ENCODE measurements at places on chromosomes 5 and 9.

DNA sequence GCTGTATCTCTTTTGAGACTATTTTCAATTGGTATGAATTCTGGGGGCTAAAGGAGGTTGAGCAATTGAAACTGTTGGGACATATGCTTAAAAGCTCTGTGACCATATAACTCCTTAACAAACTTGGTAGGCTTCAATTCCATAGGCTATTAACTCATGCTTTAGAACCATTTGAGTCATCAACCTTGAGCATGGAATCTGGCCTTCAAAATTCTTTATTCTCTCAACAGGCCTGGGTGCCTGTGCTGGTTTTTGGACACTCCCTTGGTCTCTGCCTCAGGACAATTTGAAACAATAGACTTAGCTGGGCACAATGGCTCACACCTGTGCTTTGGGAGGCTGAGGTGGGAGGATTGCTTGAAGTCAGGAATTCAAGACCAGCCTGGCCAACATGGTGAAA, 61.4 kb upstream of the EPB41L4A start:
- no peak for DNase-seq

DNA sequence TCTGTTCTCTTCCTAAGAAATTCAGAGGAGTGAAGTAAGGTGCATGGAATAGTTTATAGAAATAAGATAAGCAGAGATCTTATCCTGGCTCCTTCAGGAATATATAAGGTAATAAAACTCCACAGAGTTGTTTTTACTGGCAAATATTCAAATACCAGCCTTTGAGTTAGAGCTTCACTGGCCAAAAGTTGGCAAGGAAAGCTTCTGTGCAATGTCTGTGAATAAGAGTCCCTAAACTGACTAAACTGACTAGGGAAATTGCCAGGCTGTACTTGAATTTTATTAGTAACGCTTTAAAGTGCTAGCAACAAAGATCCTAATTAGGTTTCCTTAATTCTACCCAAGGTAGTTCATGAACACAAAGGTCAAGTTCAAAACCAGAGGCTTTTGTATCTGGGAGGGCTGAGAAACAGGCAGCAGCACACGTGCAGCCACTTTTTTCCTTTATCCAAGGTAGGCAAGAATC, 131.1 kb upstream of the MPDZ start:
- DNase-seq, result no peak

GRCh38 chr5:138849882-138850281, 25.3 kb downstream of the LRRTM2 start:
- no peak for DNase-seq

- DNase-seq, result no peak
Measured at GRCh38 chr5:57349214-57349613, 133.4 kb downstream of the ACTBL2 start.

GRCh38 chr9:28868228-28868990, 1295.1 kb upstream of the C9orf72 start:
- no peak for DNase-seq
